Activated T-cell treated with anti-CD3 and anti-CD28 coated beads for 48 hours (primary cell): ENCODE measurements at places on chromosomes 4 and X.

- DNase-seq: no peak
Measured at GRCh38 chr4:150367326-150367725, 214.6 kb upstream of the MAB21L2 start.

DNA sequence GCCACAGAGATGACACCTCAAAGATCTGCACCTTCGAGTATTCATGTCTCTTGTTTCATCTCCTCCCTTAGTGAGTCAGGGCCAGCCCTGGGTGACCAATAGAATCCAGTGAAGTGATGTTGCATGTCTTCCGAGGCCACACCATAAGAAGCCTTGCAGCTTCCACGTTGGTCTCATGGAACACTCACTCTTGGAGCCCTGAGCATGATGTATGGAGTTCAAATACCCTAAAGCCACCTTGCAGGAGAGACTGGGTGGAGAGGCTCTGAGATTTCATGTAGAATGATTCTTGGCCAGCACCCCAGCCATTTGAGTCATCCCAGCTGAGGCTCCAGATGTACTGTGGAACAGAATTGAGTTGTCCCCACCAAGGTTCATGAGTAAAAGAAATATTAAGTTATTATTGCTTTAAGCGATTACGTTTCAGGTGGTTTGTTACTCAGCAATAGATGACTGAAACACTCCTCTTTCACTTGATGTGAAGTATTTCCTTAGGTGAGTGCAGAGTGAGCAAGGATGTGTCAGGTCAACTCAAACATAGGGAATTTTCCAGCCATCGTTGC, 5.0 kb upstream of the RP2 start:
- no peak for DNase-seq

DNA sequence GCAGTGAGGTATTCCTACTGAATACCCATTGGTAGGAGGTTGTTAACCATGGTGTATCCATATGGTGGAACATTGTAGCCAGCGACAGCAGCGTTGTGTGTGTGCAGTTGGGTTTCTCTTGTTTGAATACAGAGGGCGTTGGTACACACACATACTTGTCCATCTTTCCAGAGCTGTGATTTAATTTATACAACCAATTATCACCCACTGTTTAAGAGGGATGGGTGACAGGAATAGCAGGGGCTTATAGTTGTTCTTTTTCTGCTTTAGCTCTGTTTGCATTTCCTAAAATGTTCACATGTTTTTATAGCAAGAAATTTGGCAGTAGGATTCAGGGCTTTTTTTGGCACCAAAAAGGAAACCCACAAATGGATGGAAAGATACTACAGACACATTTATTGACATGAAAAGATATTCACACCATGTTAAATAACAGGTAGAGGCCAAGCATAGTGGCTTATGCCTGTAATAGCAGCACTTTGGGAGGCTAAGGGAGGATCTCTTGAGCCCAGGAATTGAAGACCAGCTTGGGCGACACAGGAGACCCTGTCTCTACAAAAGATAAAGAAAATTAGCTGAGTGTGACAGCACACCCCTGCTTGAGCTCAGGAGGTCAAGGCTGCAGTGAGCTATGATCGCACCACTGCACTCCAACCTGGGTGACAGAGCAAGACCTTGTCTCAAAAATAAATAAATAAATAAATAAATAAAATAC, 60.6 kb downstream of the TNIP2 start:
- no peak for DNase-seq

DNA sequence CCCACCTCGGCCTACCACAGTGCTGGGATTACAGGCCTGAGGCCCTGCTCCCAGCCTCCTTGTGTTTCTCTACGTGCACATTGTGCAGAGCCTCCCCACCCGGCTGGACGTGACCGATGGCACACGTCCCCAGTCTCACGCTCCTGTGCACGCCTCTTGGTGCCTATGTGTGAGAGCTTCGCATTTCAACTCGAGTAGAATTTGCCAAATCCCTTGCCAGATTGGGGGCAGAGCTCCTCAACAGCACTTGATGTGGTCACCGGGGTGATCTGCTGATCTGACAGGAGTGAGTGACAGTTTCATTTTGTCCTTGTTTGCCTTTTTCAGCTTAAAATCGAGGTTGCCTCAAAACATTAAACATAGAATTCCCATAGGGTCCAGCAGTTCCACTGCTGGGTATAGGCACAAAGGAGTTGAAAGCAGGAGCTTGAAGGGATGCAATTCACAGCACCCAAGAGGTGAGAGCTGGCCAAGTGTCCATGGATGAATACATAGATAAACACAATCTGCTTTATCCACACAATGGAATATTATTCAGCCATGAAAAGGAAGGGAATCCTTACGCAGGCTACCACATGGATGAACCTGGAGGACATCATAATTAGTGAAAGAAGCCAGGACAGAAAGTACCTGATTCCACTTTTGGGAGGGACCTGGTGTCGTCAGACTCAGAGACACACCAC, 17.6 kb downstream of the TMEM187 start:
- no peak for DNase-seq

GRCh38 chr4:117692538-117692937, 341.7 kb upstream of the NDST3 start:
- no peak for DNase-seq

- DNase-seq: no peak
Measured at GRCh38 chr4:24197955-24198354, 308.1 kb upstream of the PPARGC1A start.

DNA sequence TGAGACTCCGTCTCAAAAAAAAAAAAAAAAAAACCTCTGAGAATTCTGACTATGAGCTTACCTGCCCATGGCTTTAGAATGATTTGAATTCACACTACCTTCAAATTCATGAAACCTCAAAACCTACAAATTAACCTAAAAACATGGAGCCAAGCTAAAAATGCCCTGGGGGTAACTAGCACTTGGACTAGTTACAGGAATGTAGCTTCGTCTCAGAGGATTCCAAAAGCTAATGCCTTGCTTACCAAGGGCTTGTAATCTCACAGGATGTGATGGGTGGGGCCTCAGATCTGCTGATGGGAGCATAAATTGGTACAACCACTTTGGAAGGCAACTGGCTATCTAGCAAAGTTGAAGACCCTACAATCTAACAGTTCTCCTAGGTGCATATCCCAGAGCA, 79.4 kb upstream of the SPRY1 start:
- DNase-seq: no peak

- DNase-seq: no peak
Measured at GRCh38 chr4:17189401-17189720, 290.9 kb upstream of the LDB2 start.

DNA sequence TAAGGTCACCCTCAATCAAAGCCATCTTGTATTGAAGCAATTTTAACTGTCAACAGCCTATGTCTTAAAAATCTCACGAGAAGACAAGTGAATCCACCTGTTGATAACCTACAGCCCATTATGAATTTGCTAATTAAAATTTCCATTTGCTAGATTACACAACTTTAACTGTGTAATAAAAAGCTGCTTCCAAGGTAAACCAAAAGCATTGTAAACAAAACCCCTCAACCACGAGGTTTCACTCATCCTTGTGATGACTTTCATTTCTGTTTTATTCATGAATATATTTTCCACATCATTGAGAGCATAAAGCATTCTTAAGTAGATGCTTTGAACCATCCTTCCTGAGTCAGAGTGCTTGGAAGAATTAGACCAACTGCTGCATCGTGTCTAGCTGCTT, 217.5 kb upstream of the GYPA start:
- DNase-seq: no peak

DNA sequence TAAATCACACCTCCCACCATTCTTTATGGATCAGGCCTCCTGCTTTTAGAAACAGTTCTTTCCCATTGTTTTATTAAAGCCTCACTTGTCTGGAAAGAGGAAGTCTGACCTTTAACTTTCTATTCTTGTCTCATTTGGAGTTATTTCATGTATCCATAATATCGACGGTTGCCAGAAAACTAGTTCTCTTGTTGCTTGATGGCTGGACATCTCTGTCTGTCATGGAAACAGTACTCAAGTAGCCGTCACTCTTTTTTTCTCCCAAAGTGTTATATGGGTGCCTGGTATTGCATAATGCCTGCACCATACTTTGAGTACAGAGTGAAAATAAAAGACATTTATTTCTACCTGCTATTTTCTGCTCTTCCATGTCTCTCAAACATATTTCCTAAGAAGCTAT, 61.4 kb downstream of the PHEX start:
- DNase-seq: no peak

GRCh38 chrX:45592101-45592500, 391.4 kb upstream of the DIPK2B start:
- no peak for DNase-seq

GRCh38 chr4:104073229-104073628, 353.4 kb upstream of the TACR3 start:
- no peak for DNase-seq

DNA sequence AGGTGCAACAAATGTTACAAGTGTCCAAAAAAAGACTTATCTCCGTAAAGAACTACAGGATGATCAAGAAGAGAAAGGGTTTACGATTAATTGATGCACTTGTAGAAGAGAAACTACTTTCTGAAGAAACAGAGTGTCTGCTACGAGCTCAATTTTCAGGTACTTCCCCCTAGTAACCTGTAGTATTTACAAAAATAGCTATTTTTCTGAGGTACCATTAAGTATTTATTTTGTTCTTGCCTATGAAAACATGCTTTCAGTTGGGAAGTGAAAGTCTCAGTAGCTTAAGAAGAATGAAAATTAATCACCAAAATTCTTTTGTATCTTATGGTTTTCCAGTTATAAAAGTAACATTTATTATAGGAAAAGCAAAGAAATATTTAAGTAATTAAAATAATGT, 5.9 kb downstream of the THAP9 start:
- no peak for DNase-seq

DNA sequence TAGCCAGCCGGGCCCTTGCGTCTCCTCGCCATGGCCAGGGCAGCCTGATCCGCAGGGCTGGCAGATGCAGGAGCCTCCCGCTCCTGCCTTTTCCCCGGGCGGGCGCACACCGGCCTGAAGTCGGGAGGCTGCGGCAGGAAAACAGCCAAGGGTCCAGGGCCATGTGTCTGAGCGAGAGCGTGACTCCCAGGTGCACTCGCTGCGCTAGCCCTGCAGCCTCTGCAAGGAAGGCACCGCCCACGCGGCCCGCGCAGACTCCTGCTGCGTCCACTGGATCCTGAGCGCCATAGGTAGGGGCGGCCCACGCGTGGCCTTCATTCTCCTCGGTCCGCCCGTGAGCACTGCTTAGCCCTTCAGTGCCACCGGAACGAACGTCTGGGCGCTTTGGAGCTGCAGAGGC, 379.9 kb downstream of the TRAM1L1 start:
- no peak for DNase-seq

- DNase-seq: no peak
Measured at GRCh38 chr4:181525634-181526033, 717.6 kb upstream of the TENM3 start.

DNA sequence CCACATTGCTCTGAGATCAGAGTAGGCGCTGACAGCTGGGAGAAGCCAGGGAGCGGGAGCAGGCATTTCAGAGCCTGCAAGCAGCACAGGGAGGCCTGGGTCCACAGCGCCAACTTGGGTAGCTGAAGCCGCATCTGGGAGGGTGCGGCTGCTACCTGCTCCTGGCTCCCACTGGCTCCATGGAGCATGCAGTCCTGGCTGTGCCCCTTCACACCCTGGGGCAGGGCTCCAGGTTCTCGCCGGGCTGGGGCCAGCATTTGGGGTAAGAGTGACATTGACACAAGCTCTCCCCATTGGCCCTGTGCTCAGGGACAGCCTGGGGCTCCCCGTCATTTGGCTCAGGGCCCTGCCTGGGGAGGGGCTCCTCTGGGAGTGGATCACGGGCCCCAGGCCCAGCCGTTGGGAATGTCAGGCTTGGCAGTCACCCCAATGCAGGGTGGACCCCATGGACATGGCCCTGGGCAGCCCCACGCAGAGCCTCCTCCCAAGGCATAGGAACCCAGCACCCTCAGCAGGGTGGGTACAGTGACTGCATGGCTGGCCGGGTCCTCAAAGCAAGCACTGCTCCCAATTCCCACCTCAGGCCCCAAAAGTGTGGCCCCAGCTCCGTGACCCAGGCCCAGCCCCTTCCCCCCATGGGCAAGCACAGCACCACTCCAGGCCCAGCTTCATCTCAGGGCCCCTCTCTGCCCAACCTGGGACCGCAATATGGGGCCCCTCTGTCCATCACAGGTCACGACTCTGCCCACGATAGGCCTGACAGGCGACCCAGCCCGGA, 82.4 kb downstream of the PRDM5 start:
- DNase-seq: no peak

- DNase-seq: no peak
Measured at GRCh38 chrX:14051416-14051815, 21.7 kb upstream of the GEMIN8 start.

GRCh38 chr4:14844061-14844460, 158.2 kb upstream of the CPEB2 start:
- DNase-seq: no peak

GRCh38 chrX:20461002-20461401, 194.3 kb upstream of the RPS6KA3 start:
- no peak for DNase-seq

DNA sequence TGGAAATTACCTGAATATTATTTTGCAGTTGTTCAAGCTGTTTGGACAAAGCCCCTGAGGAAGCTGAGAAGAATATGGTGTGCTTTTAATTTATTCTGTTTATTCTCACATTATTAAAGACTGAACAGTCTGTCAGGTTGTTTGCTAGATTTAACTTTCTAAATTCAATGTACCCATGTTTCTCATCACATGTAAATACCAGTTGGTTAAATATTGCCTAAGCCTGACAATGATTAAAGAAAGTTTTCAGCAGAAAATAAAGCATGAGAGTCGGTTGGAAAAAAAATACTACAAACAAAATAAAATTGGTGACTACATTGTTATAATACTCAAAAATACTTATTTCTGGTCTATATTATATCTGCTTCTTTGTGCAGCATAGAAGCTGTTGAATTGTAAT, 1974.7 kb downstream of the ARAP2 start:
- DNase-seq: no peak

- no peak for DNase-seq
Measured at GRCh38 chrX:31058284-31058683, 13.6 kb downstream of the FTHL17 start.

- no peak for DNase-seq
Measured at GRCh38 chr4:6633091-6633906, 7.2 kb upstream of the MRFAP1 start.

DNA sequence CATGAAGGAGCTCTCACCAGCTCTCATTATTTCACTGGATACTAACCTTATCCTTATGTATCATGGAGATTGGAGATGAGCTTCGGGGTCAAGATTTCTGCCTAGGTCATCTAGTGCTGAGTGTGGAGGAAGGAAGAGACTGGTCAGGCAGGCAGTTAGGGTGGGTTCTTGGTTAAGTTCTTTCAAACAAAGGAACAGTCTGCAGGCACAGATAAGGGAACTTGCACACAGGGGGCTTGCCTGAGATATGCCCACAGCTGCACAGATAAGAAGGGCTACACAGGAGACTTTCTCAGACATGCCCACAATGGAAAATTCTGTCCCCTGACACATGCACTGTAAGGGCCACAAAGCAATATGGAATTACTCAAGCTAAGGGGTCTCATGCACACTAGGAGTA, 904.1 kb downstream of the NLGN4X start:
- DNase-seq: no peak

GRCh38 chr4:105633241-105633640, 75.2 kb downstream of the INTS12 start:
- DNase-seq: no peak

DNA sequence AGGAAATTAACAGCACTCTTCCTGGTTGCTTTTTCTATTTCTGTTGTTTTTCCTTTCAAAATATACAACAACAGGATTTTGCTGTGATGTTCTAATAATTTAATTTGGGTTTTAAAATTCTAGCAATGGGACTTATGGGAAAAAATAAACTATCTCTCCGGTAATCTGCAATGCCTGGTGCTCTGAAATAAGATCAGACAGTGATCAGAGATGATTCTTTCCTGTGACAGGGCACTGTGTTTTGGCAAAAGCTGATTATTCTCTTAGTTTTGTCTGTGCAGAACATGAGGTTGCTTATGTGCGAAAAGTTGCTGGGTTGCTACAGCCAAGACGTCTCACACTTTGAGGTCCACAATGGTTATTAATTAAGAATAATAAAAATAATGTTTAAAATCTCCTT, 291.7 kb downstream of the FBXO8 start:
- no peak for DNase-seq
